Daoy (cell line): ENCODE measurements at places on chromosomes 3 and 15. TPM values are rescaled to one million over a fixed set of nuclear protein-coding genes. Genes with fewer than 3 reads are reported as not detected.

- no peak for DNase-seq
Measured at GRCh38 chr3:194315965-194316361, 35.2 kb downstream of the CPN2 start.

The IQCF6 gene
- total RNA-seq = not detected in 2 replicates

- no peak for DNase-seq
Measured at GRCh38 chr3:28042707-28043106, 198.7 kb upstream of the CMC1 start.

The FBXW12 gene
- total RNA-seq = not detected in 2 replicates

GRCh38 chr15:66429117-66429516, 42.4 kb downstream of the MAP2K1 start:
- no peak for DNase-seq

DNA sequence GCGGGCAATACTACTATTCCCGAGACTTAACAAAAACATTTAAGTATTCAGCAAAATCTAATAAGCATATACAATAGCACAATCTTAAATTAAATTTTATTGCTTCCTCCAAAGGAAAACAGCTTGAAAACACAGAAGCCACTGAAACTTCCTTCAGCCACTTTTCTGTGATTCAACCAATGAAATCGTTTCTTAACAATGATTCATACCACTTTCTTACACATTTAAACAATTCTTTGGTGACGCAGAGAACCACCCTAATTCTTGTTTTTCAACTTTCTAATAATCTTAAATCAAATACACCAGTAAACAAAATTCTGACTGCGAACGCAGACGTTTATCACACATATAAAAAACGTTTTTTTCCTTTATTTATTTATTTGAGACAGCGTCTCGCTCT, 4.1 kb downstream of the TJP1 start:
- DNase-seq = no peak

DNA sequence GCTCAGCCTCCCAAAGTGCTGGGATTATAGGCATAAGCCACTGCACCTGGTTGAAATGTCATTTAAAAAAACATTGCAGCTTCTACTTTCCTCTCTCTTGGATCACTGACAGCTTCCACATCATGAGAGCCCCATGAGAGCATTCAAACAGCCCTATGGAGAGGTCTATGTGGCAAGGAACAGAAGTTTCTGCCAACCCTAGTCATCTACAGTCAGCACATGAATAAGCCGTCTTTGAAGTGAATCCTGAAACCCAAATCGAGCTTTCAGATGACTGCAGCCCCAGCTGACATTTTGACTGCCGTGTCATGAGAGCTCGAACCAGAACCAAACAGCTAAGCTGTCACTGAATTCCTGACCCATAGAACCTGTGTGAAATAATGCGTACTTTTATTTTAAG, 39.8 kb downstream of the CD200R1L start:
- DNase-seq = no peak

The ARMC8 gene
- 54.8 and 56.3 TPM in 2 replicates for total RNA-seq

The SPATA12 gene
- total RNA-seq = 0.34 TPM in 1 of 2 replicates, not detected in the other

- no peak for DNase-seq
Measured at GRCh38 chr3:50472958-50473357, 30.5 kb downstream of the CACNA2D2 start.

DNA sequence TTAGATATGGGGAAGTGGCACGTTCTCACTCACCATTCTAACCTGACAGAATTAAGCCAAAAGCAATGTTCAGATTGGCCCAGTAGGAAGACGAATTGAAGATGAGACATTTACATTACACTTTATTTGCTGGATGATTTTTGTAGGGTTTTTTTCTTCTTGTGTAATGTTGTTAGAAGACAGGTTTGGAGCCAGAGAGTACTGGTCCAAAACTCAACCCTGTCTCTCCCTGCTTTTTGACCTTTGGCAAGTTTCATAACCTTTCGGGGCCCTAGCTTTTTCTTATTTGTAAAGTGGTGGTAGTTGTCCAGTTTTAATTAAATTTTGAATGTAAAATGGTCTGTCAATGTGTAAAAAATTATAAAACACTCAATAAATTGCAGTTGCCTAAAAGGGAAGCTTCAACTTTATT, 29.5 kb downstream of the PDE8A start:
- no peak for DNase-seq

- peak; percentile 63 for DNase-seq
Measured at GRCh38 chr3:24686808-24687207, 192.2 kb upstream of the THRB start.

GRCh38 chr15:99249270-99249841, at the start of gene TTC23:
TTC23 (minus strand) TSS chr15:99249581; CDS start chr15:99228712, 20,869 bp downstream.
- peak; percentile 74 for DNase-seq

DNA sequence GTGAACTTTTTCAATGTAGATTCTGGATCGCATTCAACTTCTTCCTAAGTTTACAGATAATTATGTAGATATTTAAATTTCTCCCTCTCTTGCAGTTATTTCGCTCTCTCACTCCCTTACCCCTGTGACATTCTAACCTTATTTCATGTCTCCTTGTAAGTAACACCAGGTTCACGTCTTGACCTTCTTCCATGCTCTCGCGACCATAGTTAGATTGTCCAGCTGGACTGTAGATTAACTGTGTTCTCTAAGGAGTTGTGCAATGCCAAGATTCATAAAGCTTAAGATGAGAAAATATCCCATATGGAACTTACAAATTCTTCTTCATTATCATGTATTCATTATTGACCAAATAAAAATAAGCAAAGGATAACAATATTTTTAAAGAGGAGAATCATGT, 430.5 kb downstream of the GABRG3 start:
- DNase-seq = no peak

- no peak for DNase-seq
Measured at GRCh38 chr3:22585504-22585903, 617.6 kb upstream of the UBE2E2 start.

DNA sequence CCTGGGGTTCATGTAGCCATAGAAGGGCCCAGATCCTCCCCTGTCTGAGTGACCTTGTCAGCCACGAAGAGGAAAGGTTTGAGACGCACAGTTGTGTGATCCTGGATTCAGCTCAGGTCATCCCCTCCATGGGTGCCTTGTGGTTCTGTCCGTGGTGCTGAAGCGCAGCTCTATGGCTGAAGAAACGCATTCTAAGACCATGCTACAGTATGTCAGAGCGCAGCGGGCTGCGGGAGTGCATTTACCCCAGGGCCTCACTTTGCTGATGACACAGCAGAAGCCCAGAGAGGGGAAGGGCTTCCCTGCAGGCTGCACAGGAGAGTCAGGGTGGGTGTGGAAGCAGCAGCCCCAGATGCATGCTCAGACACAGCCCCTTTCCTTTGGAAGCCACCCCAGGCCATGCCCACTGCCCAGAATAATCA, 68.8 kb upstream of the IQSEC1 start:
- DNase-seq = peak; percentile 57

DNA sequence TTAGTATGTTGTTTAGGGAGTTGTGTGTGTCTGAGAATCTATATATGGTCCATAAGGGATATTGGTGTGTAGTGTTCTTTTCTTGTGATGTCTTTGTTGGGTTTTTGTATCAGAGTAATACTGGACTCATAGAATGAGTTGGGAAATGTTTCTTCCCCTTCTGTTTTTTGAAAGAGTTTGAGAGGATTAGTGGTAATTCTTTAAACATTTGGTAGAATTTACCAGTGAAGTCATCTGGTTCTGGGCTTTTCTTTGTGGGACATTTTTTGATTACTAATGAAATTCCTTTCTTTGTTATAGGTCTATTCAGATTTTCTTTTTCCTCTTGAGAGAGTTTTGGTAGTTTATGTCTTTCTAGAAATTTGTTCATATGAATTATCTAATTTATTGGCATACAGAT, 16.9 kb downstream of the ACKR2 start:
- DNase-seq = no peak

The UPK1B gene
- not detected in 2 replicates for total RNA-seq

The SNX4 gene
- 72.5 and 73.8 TPM in 2 replicates for total RNA-seq

The ADCY5 gene
- 0.06 TPM in 1 of 2 replicates, not detected in the other for total RNA-seq

The GUCA1C gene
- total RNA-seq = not detected in 2 replicates

The SLC25A38 gene
- total RNA-seq = 20.1 and 28.3 TPM in 2 replicates

DNA sequence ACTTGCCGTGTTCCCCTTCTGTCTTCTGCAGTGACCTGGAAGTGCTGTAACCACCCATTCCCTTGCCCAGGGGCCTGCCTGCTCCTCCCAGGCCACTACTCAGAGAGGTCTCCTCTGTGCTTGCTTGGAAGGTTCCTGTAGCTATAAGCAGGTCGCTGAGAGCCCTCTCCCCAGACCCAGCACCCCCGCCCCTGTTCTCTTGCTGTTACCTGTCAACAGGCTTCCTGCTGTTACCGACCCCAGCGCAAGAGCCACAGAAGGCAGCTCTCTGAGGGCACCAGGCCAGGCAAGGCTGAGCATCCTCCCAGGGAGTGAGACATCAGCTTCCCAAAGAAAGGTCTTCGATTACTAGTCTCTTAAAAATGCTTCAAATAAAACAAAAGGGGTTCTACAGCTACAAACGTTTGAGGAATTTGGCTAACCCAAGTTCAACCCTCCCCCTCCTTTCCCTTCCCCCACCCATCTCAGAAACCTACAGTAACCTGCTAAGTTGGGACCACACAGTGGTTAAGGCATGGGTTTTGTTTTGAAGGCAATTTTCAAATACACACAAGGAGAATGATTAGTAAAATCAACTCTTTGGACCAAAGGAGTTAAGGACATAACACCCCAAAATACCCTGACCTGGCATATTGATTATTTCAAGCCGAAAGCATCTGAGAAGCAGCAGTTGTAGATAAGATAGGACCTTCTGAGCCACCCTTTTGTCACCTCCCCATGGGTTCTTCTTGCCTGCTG, 74.9 kb upstream of the MFGE8 start:
- DNase-seq = no peak

DNA sequence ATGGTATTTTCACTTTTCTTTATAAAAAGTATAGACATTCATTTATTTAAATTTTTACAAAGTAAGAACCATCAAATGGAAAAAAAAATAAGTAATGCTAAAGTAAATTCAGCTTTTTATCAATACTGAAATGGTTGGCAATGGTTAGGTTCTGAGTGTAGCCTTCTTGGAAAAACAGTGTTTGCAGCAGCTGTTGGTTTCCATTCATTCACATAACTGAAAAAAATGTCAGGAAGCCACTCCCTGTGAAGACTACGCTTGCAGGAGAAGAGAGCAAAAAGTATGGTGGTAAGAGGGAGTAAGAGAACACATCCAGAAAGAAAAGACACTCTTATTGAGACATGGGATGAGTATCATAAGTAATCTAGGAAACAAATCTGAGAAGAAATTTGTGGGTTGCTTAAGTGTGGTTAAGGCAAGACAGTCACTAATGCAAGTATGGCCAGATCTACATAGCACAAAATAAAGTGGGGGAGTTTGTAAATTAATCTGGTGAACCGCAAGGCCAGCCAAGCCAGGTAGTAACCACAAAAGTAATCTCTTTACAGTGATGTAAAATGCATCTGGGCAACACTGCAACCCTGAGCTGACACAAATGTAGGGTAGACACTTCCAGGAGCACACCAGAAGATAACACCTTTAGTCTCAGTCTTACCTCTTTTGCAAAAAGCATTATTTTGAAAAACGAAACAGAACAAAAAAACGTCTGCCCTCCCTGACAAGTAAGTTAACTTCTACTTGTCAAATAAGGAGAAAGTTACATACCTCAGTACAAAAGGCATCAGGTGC, 133.7 kb downstream of the IGSF11 start:
- DNase-seq = no peak
